ENCODE measurements at places on chromosomes 3 and 15.

DNA sequence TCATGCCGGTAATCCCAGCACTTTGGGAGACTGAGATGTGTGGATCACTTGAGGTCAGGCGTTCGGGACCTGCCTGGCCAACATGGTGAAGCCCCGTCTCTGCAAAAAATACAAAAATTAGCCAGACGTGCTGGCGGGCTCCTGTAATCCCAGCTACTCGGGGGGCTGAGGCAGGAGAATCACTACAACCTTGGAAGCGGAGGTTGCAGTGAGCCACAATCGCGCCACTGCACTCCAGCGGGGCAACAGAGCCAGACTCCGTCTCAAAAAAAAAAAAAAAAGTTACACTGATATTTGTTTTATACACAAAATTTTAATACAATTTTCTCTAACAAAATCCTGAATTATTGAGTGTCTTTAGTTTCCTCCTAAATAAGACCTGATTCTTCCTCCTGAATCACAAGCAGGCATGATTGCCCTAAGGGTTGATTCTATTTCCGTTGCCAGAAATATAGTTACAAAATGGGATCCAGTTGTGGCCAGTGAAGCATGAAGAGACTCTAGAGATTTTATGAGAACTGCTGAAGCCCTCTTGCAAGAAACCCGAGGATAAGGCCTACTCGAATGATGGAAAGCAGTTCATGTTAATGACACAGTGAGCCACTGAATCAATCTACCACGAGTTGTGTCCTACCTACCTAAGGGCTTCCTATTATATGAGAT is 9.6 kb upstream of the SMARCC1 start:
- DNase-seq = no peak

DNA sequence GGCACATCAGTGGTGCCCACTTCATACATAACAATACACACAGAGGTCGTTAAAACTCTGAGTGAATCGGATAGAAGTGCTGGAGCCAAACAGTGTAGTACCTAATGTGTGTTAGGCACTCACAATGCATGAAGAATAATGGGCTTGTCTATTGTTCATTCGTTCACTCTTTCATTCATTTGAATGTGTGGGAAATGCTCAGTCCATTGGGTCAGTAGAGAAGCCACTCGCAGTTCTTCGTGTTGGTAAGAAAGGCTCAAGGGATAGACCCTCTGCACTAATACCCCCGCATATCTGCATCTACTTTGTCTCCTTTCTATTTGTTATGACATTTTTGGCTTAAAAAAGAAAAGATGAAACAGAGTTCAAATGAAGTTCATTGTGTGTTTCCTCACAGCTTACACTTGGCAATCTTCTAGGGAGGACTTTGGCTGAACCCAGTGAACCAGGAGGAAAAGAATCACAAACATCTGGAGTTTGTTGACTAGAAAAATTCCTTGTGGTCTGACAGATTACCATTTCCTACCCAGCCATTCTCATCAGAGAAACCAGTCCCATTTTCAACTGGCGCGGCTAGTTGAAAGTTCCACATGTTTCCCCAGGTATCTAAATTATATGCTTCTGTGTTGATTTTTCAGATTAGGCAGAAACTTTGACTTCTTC is 32.8 kb upstream of the MFSD1 start:
- no peak for DNase-seq

DNA sequence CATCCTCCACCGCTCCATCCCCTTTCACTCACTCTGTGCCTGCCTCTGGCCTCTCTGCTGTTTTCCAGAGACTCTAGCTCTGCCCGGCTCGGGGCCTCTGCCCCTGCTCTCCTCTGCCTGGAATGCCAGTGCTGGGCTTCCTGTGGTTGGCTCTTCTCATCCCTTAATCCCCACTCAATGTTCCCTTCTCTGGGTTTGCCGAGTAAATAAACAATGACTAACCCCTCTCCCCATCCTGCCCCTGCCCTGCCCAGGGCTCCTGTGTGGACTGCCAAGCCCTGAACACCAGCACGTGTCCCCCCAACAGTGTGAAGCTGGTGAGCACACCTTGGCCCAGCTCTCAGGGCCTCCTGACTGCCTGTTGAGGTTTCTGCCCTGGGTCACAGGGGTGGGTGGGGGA is 12.2 kb downstream of the STAB1 start:
- no peak for DNase-seq

DNA sequence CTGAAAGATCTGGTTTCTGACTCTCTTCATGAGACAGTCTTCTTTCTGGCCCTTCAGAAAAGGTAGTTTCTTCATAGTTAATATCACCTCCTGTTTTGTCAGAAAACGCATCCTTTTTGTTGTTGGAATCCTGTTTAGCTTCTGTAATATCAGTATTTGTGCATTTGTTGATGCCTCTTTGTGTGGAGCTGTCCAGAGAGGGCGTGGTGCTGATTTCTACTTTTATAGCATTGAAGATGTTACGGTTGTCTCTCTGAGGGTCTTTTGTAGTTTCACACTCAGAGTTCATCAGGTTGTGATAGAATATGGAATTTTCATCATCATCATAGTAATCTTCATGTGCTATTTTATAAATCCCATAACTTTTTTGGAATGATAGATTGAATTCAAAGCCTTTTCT is 8.9 kb downstream of the GPR149 start:
- no peak for DNase-seq

- DNase-seq = no peak
Observed at GRCh38 chr3:57086201-57086600, 25.7 kb downstream of the SPATA12 start.

DNA sequence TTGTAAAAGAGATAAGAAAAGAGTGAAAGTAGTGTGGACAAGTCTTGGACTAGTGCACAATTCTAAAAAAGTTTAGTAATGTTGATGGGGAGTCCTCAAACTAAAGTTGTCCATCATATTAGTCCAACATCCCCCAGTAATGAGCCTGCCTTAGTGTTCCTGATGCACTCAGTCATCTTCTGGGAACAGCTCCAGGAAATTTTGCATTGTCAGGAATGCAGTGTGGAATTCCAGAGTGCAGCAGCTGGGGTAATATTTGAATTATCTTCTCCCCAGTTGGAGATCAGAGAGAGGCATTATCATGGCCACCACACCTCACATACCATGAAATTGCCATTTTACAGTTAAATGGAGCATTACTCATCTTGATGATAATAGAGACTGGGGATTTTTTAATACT is 528.8 kb upstream of the NAALADL2 start:
- DNase-seq = no peak
